ENCODE measurements at places on chromosomes 2 and 18.

DNA sequence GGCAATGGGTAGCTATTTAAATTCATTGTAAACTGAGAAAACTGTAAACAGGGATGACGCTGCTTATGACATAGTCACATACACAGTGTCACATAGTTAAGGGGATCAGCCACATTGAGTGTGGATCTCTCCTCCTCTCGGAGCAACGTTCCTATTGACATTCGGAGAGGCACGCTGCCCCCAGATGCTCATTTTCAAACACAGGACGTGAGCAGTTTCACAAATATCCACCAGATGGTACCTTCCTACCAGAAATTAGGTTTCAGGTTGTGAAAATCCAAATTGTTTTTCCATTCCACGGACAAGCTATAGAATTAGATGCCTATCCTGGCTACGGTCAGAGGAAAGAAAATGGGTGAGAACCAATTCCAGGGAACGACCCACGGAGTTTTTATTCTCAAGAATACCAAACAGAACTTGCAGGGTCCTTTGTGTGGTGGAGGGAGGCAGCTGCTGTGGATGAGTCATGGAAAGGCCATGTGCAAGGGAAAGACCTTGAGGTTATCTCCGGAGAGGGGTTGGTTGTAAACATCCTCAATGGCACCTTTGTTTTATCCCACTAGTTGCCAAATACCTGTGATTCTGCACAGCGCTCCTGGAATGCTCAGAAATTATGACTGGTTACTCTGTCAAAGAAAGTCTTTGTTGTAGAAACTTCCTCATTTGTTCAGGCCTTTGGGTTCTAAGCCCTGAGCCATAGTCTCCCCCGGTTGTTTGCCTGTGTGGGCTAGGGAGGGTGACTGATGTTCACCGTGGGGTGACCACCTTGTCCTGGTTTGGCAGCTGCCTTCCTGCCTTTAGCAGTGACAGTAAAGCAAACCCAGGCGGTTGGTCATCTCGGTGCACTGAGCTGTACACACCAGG is 88.0 kb downstream of the ACTR3 start:
- no peak for DNase-seq

- no peak for DNase-seq
These were observed 72.6 kb upstream of the THUMPD2 start for GRCh38 chr2:39851651-39852110.

GRCh38 chr18:56379256-56379655 is 259.1 kb downstream of the TXNL1 start:
- no peak for DNase-seq

DNA sequence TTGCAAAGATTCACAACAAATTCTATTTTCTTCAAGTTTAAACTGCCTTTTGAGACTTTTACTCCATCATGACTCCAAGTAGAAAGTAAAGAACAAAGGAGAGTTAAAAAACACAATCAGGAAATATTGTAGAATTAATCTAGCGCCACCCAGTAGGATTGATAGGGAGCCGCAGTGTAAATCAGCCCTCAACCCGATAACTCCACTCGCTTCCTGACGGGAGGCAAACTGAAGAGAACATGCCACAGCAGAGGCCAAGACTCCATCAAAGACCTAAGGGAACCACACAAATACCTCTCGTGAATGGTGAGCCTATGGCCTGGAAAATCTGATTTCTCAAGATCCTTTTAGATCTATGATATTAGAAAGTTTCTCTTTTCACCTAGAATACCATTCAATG is 319.0 kb downstream of the STK39 start:
- no peak for DNase-seq

DNA sequence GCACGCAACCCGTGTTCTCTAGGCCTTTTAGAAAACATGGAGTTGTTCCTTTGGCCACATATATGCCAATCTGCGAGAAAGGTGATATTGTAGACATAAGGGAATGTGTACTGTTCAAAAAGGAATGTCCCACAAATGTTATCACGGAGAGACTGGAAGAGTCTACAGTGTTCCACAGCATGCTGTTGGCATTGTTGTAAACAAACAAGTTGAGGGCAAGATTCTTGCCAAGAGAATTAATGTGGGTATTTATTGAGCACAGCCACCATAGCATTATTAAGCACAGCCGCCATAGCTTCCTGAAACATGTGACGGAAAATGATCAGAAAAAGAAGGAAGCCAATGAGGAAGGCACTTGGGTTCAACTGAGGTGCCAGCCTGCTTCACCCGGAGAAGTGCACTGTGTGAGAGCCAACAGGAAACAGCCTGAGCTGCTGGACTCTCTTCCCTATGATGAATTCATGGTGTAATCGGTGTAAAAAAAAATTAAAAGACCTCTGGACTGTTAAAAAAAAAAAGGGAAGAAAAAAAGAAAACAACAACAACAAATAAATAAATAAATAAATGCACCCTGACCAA is 29.0 kb upstream of the REL start:
- no peak for DNase-seq

- no peak for DNase-seq
These were observed 876.0 kb downstream of the SLC4A3 start for GRCh38 chr2:220503431-220503830.

- DNase-seq: no peak
These were observed at the start of gene KIF1A for GRCh38 chr2:240819858-240820606. TSS of gene KIF1A (minus strand) at chr2:240820219. CDS start at chr2:240797752, 22,467 bp downstream.

GRCh38 chr2:110115291-110116032 is at the start of gene MALL:
TSS of gene MALL (minus strand) at chr2:110115822. CDS start at chr2:110115792, 30 bp downstream.
- no peak for DNase-seq

GRCh38 chr2:236934166-236934565 is 151.5 kb upstream of the COPS8 start:
- DNase-seq: no peak

DNA sequence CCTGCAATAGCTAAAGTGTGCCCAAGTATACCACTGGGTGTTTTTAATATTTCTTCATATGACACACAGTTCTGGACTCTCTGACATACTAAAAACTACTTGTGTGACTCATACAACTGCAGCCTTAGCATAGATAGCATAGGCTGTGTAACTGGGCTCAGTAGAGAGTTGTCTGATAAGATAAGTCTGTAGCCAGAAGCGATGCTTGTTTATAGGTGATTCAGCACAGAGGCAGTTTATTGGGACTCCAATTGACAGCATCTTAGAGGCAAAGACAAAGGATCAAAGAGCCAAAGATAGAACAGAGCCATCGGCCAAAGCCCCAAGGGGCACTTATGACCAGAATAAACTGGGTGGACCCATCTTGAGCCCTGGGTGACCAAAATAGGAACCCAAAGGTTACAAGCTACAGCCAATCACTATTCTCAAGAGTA is 42.3 kb downstream of the AAK1 start:
- DNase-seq: no peak

GRCh38 chr18:69257861-69258458 is 142.7 kb upstream of the DOK6 start:
- no peak for DNase-seq
